ENCODE measurements at places on chromosomes 16 and 17. TPM values are rescaled to one million over a fixed set of nuclear protein-coding genes. Genes with fewer than 3 reads are reported as not detected.

ZNF469 gene
- 0.65 TPM for total RNA-seq

FBXW10 gene
- 0.08 TPM for total RNA-seq

GRCh38 chr17:77616254-77616731 lies 342.2 kb upstream of the TNRC6C start:
- DNase-seq: no peak

- DNase-seq: no peak
These were observed 1.4 kb downstream of the PRSS8 start for GRCh38 chr16:31134091-31134571.

DNA sequence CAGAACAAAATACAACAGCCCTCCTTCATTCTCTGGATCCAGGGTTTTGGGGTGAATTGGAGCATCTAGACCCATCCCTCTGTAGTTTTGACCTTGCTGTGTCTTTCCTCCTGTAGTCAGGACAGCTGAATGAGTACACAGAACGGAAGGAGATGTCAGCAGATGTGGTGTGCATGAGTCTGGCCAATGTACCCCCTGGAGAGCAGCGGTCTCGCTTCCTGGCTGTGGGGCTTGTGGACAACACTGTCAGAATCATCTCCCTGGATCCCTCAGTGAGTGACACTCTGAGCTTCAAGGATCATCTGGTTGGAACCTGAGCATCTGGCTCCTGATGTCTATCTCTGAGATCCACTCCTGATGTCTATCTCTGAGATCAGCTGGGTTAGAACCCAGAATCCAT lies 32.4 kb downstream of the SF3B3 start:
- DNase-seq: no peak

- DNase-seq: no peak
These were observed 9.0 kb downstream of the DNAAF8 start for GRCh38 chr16:4743226-4743878.

DNA sequence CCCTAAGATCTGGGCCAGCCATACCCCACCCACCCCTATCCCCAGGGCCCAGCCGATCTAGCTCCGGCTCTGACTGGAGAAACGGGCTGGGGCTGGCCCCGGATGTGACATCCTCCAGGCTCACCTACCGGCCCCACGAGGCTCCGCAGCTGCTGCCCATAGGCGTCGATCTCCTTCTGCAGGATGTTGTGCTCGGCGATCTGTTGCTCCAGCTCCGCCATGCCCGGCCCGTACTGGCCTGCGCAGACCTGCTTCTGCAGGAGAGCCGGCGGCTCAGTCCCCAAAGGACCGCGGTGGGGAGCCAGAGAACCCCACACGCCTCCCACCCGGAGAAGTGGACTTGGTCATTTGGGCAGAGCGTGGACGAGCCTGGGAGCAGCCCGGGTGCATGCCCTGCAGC lies 4.8 kb downstream of the EVPL start:
- no peak for DNase-seq

DNA sequence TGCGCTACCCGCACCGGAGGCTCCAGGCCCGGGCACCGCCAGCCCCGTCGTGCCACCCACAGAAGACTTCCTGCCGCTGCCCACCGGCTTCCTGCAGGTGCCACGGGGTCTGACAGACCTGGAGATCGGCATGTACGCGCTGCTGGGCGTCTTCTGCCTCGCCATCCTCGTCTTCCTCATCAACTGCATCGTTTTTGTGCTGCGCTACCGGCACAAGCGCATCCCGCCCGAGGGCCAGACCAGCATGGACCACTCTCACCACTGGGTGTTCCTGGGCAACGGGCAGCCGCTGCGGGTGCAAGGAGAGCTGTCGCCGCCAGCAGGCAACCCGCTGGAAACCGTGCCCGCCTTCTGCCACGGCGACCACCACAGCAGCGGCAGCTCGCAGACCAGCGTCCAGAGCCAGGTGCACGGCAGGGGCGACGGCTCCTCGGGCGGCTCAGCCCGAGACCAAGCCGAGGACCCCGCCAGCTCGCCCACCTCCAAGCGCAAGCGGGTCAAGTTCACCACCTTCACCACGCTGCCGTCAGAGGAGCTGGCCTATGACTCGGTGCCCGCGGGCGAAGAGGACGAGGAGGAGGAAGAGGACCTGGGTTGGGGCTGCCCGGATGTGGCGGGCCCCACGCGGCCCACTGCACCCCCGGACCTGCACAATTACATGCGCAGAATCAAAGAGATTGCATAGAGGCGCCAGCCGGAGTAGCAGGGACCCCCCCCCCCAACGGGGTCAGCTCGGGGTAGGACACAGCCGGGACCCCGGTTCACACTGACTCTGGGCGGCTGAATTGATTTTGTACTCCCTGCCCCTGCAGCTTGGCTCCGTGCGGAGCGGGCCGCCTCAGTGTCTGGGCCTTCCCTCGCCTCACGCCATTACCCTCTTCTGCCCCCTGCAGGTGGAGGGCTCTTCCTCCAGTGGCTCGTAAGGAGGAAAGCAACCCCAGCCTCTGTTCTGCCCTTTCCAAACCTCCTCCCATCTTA lies 58.5 kb downstream of the TMEM132E start:
- peak; percentile 82 for DNase-seq

MYH8 gene
- not detected for total RNA-seq

GRAPL gene
- 2.8 TPM for total RNA-seq

GRCh38 chr17:28948873-28949184 lies 2.5 kb downstream of the PHF12 start:
- no peak for DNase-seq

CDC6 gene
- 1.3 TPM for total RNA-seq

DNA sequence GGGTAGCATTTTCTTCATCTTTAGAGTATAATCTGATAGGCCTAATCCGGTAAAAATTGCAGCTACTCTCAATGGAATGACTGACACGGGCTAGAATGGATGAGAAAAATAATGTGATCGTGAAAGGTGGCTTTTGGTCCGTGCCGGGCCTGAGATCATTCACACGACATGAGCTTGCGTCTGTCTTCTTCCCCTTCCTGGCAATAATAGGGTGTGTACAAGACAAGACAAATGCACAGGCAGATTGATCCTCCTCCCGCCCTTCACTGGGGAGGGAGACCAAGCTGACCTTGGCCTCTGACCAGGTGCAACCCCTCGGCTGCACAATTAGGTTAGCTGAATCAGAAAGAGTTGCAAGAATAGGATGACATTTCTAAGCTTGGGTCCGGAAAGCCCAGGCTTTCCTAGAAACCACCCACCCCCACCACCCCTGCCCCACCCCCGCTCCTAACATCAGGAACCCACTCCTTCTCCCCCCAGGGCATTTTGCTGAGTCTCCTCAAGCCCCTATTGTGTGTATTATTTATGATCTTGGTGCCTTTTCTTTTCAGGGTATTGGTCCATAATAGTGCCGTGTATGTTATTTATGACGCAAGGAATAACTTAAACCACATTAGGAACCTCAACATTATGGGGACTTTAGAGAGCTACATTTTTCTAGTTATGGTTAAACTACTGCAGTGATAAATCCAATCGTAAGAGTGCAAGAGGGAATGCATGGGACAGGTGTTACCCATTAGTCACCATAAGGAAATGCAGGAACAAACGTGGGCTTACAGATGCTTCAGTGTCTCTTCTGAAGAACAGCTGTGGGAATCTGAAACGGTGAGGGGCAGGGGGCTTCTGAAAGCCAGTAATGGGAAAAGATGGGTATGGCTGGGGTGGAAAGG lies 540.1 kb upstream of the PSMD7 start:
- no peak for DNase-seq

DNA sequence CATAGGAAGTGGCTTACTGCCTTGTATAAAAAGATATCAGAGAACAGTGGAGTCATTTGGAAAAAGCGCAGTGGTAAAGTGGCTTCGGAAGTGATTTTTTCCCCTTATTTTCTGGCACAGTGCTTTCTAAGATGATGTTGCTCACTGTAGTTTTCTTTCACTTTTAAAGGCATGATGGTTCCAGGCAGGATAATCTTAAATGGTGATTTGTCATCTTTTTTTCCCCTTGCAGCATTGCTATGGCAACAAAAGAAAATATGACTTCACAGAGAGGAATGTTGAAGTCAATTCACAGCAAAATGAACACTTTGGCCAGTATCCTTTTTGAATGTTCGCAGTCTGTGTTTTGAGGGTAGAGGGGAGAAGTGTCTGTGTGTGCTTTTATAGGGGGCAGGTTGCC lies 42.5 kb downstream of the GOSR1 start:
- DNase-seq: no peak

GRCh38 chr17:73890831-73891405 lies 246.7 kb upstream of the SDK2 start:
- DNase-seq: no peak

ABAT gene
- 5.0 TPM for total RNA-seq

DNA sequence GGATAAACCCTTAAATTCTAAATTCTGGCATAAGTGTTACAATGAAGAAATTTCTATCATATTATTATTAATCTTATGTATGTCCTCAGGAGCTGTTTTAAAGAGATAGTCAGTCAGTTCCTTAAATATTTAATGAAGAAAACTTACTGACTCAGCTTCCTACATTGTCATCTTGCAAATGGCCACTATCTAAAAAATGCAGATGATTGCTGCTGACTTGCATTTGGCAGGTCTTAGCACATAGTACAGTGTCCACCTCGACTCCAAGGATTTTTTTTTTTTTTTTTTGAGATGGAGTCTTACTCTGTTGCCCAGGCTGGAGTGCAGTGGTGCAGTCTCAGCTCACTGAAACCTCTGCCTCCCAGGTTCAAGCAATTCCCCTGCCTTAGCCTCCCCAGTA lies 55.1 kb upstream of the CORO6 start:
- DNase-seq: no peak

DNA sequence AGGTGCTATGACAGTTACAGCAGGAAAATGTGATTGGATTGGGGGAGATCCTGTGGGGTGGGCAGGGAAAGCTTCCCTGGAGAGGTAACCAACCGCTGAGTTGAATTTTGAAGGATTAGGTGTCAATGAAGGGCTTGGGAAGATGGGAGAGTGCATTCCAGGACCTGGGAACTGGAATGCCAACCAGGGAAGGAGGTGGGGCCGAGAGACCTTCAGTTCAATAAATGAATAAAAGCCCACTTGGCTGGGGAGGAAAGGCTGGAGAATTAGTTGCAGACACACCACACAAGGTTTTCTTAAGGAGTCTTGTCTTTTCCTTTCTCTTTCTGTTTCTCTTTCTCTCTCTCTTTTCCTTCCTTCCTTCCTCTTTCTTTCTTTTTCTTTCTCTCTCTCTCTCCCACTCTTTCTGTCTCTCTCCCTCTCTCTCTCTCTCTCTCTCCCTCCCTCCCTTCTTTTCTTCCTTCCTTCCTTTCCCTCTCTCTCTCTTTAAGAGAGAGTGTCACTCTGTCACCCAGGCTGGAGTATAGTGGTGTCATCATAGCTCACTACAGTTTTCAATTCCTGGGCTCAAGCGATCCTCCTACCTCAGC lies 3.3 kb downstream of the USP43 start:
- no peak for DNase-seq

- no peak for DNase-seq
These were observed 39.4 kb upstream of the CDH3 start for GRCh38 chr16:68605746-68606145.

SIRT7 gene
- total RNA-seq: 9.2 TPM

GRCh38 chr17:34703533-34703932 lies 124.2 kb downstream of the TMEM132E start:
- DNase-seq: peak; percentile 43

SMG6 gene
- total RNA-seq: 23.0 TPM

- DNase-seq: no peak
These were observed 1.2 kb downstream of the SRR start for GRCh38 chr17:2304931-2305330.

ACSM2B gene
- 0.41 TPM for total RNA-seq

- no peak for DNase-seq
These were observed 977 bp downstream of the NAGPA start for GRCh38 chr16:5032748-5033167.
